ENCODE measurements at places on chromosomes 7 and 10.

- H3K4me3 ChIP-seq = no peak overlapping the region
- H3K36me3 ChIP-seq = no peaks in the 10 kb centered on the region
- H3K4me1 ChIP-seq = no peaks in the 10 kb centered on the region
- no peaks in the 10 kb centered on the region for H3K27me3 ChIP-seq
- no peak for DNase-seq
These were observed 83.6 kb upstream of the CHCHD3 start for GRCh38 chr7:133165529-133165928.

- no peak overlapping the region for H3K4me3 ChIP-seq
- H3K27me3 ChIP-seq = no peaks in the 10 kb centered on the region
- DNase-seq = no peak
- H3K4me1 ChIP-seq = no peaks in the 10 kb centered on the region
- H3K36me3 ChIP-seq = no peaks in the 10 kb centered on the region
These were observed 13.6 kb downstream of the NSMCE4A start for GRCh38 chr10:121961456-121961855.

- no peaks in the 10 kb centered on the region for H3K27me3 ChIP-seq
- no peaks in the 10 kb centered on the region for H3K36me3 ChIP-seq
- no peak for DNase-seq
- H3K27ac ChIP-seq = no peak overlapping the region
- H3K4me1 ChIP-seq = no peaks in the 10 kb centered on the region
These were observed 29.6 kb downstream of the FGFBP3 start for GRCh38 chr10:91879515-91880170.

GRCh38 chr7:95980167-95980566 lies 207.8 kb downstream of the DYNC1I1 start:
- no peak for DNase-seq
- no peaks in the 10 kb centered on the region for H3K27me3 ChIP-seq
- no peak overlapping the region for H3K27ac ChIP-seq
- H3K4me1 ChIP-seq = no peaks in the 10 kb centered on the region
- H3K36me3 ChIP-seq = no peaks in the 10 kb centered on the region

- no peaks in the 10 kb centered on the region for H3K36me3 ChIP-seq
- no peaks in the 10 kb centered on the region for H3K4me1 ChIP-seq
- H3K4me3 ChIP-seq = no peak overlapping the region
- no peak for DNase-seq
These were observed 8.0 kb upstream of the ACTR3B start for GRCh38 chr7:152751449-152752141.

GRCh38 chr10:78754269-78755062 lies 314.3 kb upstream of the ZMIZ1 start:
- no peaks in the 10 kb centered on the region for H3K36me3 ChIP-seq
- no peaks in the 10 kb centered on the region for H3K27me3 ChIP-seq
- no peak overlapping the region for H3K4me3 ChIP-seq
- no peak overlapping the region for H3K27ac ChIP-seq
- H3K4me1 ChIP-seq = peaks cover 8% of the 10 kb centered on the region

DNA sequence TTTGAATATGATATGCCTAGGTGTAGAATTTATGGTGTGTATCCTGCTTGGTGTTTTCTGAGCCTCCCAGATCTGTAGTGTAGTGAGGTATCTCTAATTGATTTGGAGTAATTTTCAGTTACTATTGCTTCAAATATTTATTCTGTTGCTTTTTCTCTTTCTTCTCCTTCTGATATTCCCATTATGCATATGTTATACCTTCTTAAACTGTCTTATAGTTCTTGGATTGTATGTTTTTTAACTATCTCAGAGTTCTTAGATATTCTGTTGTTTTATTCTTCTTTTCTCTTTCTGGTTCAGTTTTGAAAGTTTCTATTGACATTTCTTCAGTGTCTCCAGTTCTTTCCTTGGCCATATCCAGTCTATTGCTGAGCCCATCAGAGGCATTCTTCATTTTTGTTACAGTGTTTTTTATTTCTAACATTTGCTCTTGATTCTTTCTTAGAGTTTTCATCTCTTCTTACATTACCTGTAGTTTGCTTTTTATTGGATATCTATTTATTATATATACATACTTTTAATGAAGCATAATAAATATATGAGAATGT lies 205.4 kb upstream of the LRGUK start:
- no peak overlapping the region for H3K27ac ChIP-seq
- DNase-seq = no peak
- H3K36me3 ChIP-seq = no peaks in the 10 kb centered on the region
- H3K27me3 ChIP-seq = no peaks in the 10 kb centered on the region

DNA sequence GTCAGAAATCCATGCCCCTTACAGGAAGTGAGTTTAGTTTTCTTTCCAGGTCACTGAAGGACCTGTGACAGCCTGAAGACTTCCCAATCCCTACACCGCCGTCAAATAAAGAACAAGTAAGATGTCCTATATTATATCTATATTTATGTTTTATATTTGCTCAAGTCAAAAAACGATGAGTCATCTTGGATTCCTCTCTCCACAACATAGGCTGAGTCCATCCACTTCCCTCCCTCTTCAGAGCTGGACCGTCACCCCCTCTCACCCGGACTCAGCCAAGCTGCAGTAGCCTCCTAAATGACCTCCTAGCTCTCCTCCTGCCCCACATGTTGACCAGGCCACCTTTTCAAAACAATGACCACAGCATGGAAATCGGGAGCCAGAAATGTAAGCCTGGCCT lies 53.5 kb downstream of the GLI3 start:
- peaks cover 7% of the 10 kb centered on the region for H3K4me1 ChIP-seq
- no peak overlapping the region for H3K4me3 ChIP-seq
- no peak overlapping the region for H3K27ac ChIP-seq
- no peak for DNase-seq
- H3K36me3 ChIP-seq = no peaks in the 10 kb centered on the region

GRCh38 chr7:103632005-103632639 lies 186.1 kb upstream of the SLC26A5 start:
- H3K4me1 ChIP-seq = no peaks in the 10 kb centered on the region
- H3K27me3 ChIP-seq = no peaks in the 10 kb centered on the region
- no peak for DNase-seq

GRCh38 chr10:107144490-107144889 lies 20.0 kb downstream of the SORCS1 start:
- no peaks in the 10 kb centered on the region for H3K4me1 ChIP-seq
- H3K27me3 ChIP-seq = no peaks in the 10 kb centered on the region
- H3K36me3 ChIP-seq = no peaks in the 10 kb centered on the region
- H3K27ac ChIP-seq = no peak overlapping the region
- no peak for DNase-seq
- H3K4me3 ChIP-seq = no peak overlapping the region

- H3K36me3 ChIP-seq = no peaks in the 10 kb centered on the region
- H3K27ac ChIP-seq = no peak overlapping the region
- peak; percentile 53 for DNase-seq
- H3K4me3 ChIP-seq = no peak overlapping the region
These were observed 38.8 kb downstream of the PSAP start for GRCh38 chr10:71812016-71812912.

- H3K4me1 ChIP-seq = peaks cover 8% of the 10 kb centered on the region
- no peaks in the 10 kb centered on the region for H3K36me3 ChIP-seq
- peak overlapping the region; percentile 96 for H3K4me3 ChIP-seq
- no peak for DNase-seq
These were observed 761 bp upstream of the DOCK1 start for GRCh38 chr10:126904516-126904817.

- no peak for DNase-seq
- no peaks in the 10 kb centered on the region for H3K4me1 ChIP-seq
- no peak overlapping the region for H3K4me3 ChIP-seq
- H3K27ac ChIP-seq = peak overlapping the region; percentile 48
- no peaks in the 10 kb centered on the region for H3K36me3 ChIP-seq
- no peaks in the 10 kb centered on the region for H3K27me3 ChIP-seq
These were observed 87.6 kb upstream of the AFAP1L2 start for GRCh38 chr10:114491933-114492332.

DNA sequence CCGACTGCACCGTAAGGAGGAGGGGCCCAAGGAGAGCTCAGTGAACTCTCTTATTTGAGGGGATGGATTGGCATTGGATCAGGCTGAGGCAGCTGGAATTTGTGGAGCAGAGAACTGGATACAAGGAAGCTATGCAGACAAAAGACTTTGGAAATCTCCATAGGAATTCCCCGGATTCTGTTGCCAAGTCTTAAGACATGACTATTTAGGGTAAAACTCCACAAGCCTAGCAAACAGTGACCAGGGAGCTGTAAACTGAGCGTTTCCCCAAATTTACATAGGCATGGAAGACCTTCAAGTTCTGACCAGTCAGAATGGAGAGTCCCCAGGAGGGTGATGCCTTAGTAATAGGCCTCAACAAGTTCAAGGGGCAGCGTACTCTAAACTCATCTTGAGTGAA lies 82.5 kb upstream of the PCBD1 start:
- H3K27ac ChIP-seq = no peak overlapping the region
- DNase-seq = no peak
- no peaks in the 10 kb centered on the region for H3K27me3 ChIP-seq
- H3K4me3 ChIP-seq = no peak overlapping the region

DNA sequence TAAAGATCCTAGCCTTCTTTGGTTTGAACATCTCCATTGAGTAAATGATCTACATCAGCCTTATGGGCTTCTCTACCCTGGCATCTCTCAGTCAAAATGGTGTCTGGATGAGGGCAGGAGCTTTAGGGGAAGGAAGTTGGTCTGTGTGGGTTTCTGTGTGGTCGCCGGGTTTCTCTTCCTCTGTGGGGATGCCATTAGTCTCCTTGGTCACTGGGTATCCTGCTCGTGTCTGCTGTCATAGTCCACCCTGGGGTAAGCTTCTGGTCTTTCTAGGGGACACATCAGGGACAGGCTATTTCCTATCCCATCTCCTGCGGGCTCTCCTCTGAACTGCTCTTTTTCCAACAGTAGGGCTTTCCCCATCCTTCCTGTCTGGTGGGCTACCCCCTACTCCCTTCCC lies 150.3 kb upstream of the NPY start:
- H3K27me3 ChIP-seq = no peaks in the 10 kb centered on the region
- no peaks in the 10 kb centered on the region for H3K4me1 ChIP-seq
- H3K4me3 ChIP-seq = no peak overlapping the region

DNA sequence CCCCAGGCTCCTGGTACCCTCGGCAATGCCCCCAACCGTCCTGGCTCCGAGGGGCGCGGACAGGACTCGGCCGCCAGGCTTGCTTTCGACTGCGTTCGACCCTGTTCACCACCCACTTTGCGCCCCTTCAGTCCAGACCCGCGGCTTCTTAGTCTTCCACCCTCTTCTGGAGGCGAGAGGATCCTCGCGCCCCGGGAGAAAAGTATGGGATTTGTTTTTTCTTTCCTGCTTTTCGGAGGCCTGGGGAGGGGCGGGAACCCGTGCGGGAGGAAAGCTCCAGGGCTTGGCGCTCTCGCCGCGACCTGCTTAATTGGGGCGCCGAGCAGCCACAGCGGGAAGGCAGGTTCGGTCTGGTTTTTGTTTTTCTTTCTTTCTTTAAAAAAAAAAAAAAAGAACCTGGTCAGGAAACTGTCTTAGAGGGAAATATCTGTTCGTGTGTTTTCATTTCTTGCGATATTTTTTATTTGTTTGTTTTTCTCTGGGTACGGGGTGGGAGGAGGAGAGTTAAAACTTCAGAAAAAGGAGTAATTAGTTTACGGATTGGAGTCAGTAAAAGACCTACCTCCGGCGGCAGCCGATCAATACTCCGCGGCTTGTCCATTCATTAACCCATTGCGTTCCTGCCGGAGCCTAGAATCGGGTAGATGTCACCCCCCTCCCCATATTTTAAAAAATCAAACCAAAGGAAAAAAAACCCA lies 1.6 kb downstream of the EMX2 start:
- H3K27me3 ChIP-seq = no peaks in the 10 kb centered on the region
- H3K4me1 ChIP-seq = no peaks in the 10 kb centered on the region
- H3K27ac ChIP-seq = peak overlapping the region; percentile 98
- peak overlapping the region; percentile 60 for H3K4me3 ChIP-seq

DNA sequence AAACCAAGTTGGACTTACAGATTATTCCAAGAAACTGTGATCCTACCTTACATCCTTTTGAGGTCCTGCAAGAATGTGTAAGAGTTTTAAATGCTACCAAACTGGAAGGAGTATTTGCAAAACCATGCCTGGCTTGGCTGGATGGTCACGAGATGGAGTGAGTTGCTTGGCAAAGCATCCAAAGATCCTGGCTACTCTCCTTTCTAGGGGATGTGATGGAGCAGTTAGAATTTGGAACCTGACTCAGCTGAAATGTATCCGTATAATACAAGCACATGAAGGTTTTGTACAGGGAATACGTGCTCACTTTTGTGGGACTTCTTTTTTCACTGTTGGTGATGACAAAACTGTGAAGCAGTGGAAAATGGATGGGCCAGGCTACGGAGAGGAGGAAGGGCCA lies 13.3 kb upstream of the SYPL1 start:
- peaks cover 8% of the 10 kb centered on the region for H3K4me1 ChIP-seq
- H3K4me3 ChIP-seq = no peak overlapping the region
- no peaks in the 10 kb centered on the region for H3K27me3 ChIP-seq
- peak; percentile 59 for DNase-seq
- no peaks in the 10 kb centered on the region for H3K36me3 ChIP-seq
- peak overlapping the region; percentile 54 for H3K27ac ChIP-seq

DNA sequence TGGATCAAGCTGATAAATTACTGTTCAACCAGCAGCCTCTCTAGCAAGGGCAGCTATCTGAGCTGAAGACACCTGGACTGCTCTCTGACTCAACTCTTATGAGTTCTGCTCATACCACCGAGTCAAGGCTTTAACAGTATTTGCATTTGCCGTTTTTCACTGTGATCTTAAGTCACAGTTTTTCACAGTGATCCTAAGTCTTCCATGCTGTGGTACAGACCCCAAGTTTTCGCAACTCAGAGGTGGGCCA lies 31.3 kb downstream of the PIP4K2A start:
- peaks cover 16% of the 10 kb centered on the region for H3K4me1 ChIP-seq
- peak overlapping the region; percentile 46 for H3K27ac ChIP-seq
- no peaks in the 10 kb centered on the region for H3K27me3 ChIP-seq

DNA sequence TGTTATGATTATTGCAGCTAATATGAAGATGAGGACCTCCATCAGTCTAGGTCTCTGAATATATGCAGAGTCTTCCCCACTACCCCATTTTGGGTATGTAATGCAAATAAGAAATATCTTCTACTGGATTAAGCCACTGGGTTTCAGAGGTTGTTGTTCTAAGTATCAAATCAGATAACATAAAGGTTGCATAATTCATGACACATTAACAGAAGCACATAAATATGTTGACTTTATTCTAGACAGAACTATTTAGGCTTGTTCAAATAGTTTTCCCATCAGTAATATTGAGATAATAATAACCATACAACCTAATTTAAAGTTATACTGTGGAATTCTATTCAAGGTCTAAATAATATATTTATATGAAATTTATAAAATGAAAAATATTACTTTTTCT lies 157.1 kb downstream of the ETV1 start:
- no peak for DNase-seq

- H3K27me3 ChIP-seq = no peaks in the 10 kb centered on the region
- DNase-seq = no peak
- H3K27ac ChIP-seq = no peak overlapping the region
- H3K36me3 ChIP-seq = no peaks in the 10 kb centered on the region
- H3K4me3 ChIP-seq = no peak overlapping the region
- H3K4me1 ChIP-seq = no peaks in the 10 kb centered on the region
These were observed 150.2 kb upstream of the EEPD1 start for GRCh38 chr7:36002900-36003299.

Data from uterus (tissue), 4 donors.